ENCODE measurements at places on chromosomes 5 and 9. TPM values are rescaled to one million over a fixed set of nuclear protein-coding genes. Genes with fewer than 3 reads are reported as not detected.

Gene DIRAS2
- total RNA-seq = not detected

Gene LAMC3
- total RNA-seq = not detected

Gene ENHO
- total RNA-seq = not detected

DNA sequence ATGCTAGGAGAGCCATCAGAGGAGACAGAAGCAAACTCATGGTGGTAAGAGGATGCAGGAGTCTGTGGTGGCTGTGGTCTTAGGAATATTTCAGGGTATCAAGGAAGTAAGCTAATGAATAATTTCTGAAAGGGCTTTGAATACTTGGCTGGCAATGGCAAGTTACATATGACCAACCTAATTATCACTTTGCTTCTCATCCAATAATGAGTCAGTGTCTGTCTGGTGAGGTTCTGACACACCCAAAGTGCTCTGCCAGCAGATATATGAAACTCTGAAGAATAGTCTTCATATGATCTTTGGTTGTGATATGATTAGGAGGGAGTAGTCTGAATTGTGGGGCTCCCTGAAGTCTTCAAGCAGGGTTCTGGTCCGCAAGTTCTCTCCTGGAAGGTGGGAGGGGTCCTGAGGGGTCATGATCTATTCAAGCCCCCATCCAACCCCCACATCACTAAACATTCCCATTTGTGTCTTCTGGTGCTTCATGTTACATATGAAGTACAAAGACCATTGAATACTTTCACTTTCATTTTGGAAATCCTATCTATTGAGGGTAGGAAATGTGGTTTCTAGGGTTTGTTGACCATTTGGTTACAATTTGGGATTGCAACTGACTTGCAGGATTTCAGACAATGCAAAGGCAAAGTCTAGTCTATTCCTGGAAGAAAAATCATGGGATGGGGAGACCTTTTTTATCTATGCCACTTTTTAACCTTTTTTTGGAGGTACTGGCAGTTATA lies 199.9 kb upstream of the CDKN2B start:
- DNase-seq = peak; percentile 74

- no peak for DNase-seq
Measured at GRCh38 chr9:97528529-97529230, 27.2 kb downstream of the TMOD1 start.

DNA sequence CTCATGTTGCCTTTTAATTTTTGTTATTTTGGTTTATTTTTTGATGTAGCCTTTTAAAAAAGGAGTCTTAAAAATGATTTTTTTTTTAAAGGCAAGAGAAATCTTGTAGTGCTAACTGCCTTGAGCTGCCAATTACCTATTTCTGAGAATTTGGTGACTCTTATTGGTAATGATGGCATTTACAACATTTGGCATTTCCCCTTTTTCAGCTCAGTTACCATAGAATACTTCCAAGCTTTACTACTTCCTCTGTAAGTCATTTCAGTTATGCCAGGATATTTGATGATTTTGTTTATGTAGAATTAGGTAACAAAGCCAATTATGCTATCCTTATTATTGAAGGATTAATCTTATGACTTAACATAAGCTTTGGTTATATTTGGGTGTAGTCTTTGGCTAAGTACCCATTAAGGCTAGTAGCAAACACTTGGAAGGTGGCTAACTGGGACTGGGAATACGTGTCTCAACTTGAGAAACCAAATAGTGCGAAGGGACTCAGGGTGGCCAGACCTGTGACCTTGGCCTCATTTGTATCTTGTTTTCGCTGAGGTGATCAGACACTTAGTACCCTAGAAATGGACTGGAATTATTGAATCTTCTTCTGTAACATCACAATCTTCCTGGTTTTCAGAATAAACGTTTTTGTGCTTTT lies 27.7 kb downstream of the CDC37L1 start:
- DNase-seq = no peak

GRCh38 chr9:84966876-84967830 lies 297.6 kb downstream of the NTRK2 start:
- no peak for DNase-seq

GRCh38 chr5:66440202-66440680 lies 156.0 kb upstream of the MAST4 start:
- peak; percentile 53 for DNase-seq

GRCh38 chr5:36630201-36631145 lies 24.1 kb downstream of the SLC1A3 start:
- peak; percentile 79 for DNase-seq

DNA sequence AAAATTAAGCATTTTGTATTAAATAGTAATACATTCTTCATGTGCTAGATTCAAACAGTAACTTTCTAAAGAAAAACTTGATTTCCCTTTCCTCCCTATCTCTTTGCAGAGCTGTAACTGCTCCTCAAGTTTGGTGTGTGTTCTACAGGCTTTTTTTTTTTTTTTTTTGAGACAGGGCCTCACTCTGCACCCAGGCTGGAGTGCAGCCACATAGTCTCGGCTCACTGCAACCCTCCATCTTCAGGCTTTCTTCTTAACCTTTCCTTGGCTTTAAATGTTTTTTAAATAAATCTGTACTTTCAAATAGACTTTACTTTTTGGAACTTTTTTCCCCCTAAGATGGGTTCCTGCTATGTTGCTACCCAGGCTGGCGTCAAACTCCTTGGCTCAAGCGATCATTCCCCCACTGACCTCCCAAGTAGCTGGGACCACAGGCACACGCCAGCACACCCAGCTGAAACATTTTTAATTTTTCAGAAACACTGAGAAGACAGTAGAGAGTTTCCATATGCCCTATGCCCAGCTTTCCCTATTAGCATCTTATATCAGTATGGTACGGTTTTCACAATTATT lies 9.1 kb downstream of the NDFIP1 start:
- DNase-seq = no peak

DNA sequence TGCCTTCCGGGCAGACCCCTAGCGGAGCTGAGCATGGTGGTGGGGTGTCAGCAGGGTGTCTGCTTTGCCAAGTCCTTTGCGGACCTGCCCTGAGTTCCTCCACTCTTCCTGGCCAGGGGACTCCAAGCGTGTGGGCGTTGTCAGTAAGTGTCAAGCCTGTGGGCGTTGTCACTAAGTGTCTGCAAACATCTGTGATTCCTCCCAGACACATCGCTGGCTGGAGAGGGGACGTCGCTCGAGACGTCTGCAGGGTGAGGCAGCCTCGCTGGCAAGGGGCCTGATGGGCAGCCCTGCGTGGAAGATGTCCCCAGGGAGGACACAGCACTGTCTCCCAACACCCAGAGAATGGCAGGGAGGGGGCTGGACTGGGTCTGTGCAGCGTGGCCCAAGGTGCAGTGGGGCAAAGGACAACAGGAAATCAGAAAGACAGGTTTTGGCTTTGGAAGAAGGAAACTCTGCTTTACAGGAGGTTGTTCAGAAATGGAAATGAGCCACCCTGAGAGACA lies 28.8 kb downstream of the ADAMTSL2 start:
- no peak for DNase-seq

- no peak for DNase-seq
Measured at GRCh38 chr5:170405817-170406216, 16.6 kb upstream of the KCNMB1 start.

GRCh38 chr5:56989676-56990075 lies 37.8 kb upstream of the MIER3 start:
- DNase-seq = no peak

DNA sequence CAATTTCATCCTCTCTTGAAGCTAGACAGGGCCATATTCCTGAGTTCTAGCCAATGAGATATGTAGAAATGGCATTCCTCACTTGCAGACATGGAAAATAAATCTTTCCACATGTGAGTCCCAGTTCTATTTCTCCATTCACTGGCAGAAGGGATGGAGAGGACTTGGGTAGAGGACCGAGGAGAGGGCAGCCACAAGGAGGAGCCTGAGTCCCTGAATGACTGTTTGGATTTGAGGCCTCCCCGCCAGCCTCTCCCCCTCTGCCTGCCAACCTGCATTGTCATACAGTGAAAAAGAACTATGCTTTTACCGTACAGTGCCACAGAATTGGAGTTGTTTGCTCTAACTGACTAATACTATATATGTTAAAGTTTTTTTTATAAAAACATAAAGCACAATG lies 583.0 kb upstream of the WWC1 start:
- DNase-seq = no peak

GRCh38 chr9:651371-651770 lies 190.1 kb upstream of the DMRT1 start:
- no peak for DNase-seq

GRCh38 chr5:34555699-34556508 lies 100.2 kb upstream of the RAI14 start:
- no peak for DNase-seq

- DNase-seq = no peak
Measured at GRCh38 chr9:80509358-80509757, 937.6 kb downstream of the TLE4 start.
